Cerebellar nuclear complex (tissue), 1 donor: ENCODE measurements at places on chromosomes 4 and X.

GRCh38 chr4:122827258-122827878 is 737 bp downstream of the FGF2 start:
- no peak for DNase-seq

- DNase-seq: no peak
Observed at GRCh38 chrX:39850630-39851152, 247.1 kb downstream of the BCOR start.

DNA sequence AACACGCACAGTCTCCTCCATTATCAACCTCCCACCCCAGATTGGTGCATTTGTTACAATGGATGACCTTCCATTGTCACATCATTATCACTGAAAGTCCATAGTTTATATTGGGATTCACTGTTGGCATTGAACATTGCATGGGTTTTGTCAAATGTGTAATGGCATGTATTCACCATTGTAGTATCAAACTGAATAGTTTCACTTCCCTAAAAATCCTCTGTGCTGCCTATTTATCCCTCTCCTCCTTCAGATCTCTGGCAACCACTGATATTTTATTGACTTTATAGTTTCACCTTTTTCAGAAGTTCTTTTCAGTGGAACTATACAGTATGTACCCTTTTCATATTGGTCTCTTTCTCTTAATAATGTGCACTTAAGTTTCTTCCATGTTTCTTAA is 1565.4 kb downstream of the PCDH18 start:
- DNase-seq: no peak

DNA sequence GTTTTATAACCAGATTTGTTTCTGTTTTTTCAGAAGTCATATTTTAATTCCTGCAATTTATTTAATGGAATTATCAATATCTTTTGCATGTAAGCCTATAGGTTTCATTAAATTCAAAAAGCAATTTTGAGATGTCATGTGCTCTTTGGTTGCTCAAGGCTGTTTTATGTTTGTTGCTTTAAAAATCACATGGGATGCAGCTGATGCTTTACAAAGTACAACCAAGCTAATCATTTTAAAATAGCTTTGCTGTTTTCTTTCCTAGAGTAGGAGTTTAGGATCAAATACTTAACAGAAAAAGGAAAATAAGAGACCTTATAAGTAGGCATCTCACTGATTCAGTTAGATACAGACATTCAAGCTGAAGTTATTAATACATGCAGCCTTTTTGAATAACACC is 11.3 kb downstream of the CPEB2 start:
- DNase-seq: no peak

DNA sequence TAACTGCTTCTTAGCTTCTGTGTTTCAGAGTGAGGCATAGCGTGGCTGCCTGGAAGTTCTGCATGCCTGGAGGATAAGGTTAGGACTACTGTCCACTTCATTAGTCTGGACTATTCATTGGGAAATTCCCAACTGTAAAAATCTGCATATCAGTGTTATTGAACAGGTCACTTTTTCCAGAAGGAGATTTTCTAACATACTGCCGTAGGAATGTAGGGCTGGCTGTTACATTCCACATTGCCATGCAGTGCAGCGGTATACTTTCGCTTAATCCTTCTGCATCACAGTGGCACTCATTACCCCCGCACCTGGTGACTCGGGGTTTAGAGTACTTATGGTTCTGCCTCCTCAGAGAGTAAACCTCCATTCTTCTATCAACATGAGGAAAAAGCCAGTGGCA is 104.6 kb downstream of the NPFFR2 start:
- no peak for DNase-seq

GRCh38 chr4:144809056-144809640 is 163.2 kb downstream of the HHIP start:
- no peak for DNase-seq

GRCh38 chr4:13599159-13599558 is 28.4 kb downstream of the BOD1L1 start:
- no peak for DNase-seq

DNA sequence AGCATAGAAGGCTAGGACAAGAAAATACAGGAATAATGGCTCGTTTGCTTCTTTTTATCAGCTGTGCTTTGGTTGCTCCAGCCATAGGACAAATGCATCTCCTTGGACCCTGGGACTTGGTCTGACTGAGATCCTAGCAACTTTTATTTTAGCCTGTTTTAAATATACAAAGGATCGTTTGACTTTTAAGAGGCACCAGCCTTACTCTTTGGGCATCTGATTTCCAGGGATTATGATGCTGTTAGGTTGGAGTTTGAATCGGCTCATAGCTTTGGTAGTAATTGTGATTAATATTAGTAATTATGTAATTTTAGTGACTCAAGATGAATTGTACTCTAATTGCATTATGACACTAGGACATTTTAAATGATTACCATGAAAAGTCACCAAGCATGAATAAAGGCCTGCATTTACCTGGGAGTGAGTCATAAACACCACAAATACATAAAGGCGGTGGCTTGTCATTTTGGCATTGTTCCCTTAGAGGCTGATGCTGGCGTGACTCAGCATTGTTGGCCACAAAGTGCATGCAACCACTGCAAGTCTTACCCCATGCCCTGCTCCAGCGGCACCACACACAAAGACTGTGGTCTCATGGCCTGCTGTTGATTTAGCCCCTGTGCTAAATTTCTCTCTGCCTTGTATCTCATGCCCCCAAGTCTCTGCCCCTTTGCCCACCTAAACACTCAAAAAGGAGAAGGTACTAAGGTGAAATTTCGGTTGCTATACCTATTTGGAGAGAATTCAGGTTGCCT is 12.4 kb downstream of the GPAT3 start:
- no peak for DNase-seq

- no peak for DNase-seq
Observed at GRCh38 chr4:140851804-140852203, 95.6 kb upstream of the TBC1D9 start.

DNA sequence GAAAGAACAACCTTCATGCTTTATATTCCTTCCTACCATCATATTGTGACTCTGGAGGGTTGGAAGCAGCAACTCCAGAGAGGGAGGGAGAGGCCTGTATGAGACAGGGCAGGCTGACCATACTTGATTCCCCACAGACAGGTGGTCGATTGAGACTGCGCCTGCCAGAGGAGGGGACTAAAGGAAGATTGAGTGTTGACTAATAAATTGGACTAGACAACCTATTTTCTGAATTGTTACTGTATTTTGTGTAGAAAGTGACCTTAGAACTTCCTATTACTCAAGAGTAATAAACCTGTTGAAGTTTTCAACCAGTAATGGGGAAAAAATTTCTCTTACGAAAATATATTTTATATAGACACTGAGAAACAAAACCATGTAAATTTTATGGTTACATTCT is 301.5 kb downstream of the INPP4B start:
- DNase-seq: no peak
